Epithelial cell of proximal tubule (primary cell): ENCODE measurements at places on chromosomes 16 and 17. TPM values are rescaled to one million over a fixed set of nuclear protein-coding genes. Genes with fewer than 3 reads are reported as not detected.

- DNase-seq = no peak
These were observed 8.0 kb upstream of the UNK start for GRCh38 chr17:75776386-75777295.

GRCh38 chr17:47622180-47622549, 27.6 kb upstream of the KPNB1 start:
- DNase-seq = no peak

GRCh38 chr17:18182110-18182977, 1.3 kb upstream of the ALKBH5 start:
- DNase-seq = no peak

The TP53TG3B gene
- not detected in 2 replicates for total RNA-seq

DNA sequence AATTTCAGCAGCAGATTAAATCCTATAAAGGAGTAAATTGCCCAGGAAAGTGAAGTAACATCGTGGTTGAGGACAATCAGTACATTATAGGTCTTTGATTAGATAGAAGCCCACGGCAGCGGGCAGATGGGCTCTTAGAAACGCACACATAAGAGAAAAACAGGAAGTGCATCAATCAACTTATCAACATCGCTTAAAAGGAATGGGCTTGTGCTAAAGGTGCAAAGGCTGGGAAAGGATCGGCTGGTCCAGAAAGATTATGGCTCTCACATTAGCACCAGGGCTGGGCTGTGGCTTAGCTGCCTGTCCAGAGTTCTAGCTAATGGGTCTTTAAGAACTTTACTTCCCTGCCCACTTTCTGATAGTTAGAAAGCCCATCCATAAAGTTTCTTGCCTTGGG, 292.0 kb upstream of the TNRC6C start:
- no peak for DNase-seq

The TBC1D3K gene
- total RNA-seq = not detected in 2 replicates

The ANKRD40CL gene
- not detected in 2 replicates for total RNA-seq

DNA sequence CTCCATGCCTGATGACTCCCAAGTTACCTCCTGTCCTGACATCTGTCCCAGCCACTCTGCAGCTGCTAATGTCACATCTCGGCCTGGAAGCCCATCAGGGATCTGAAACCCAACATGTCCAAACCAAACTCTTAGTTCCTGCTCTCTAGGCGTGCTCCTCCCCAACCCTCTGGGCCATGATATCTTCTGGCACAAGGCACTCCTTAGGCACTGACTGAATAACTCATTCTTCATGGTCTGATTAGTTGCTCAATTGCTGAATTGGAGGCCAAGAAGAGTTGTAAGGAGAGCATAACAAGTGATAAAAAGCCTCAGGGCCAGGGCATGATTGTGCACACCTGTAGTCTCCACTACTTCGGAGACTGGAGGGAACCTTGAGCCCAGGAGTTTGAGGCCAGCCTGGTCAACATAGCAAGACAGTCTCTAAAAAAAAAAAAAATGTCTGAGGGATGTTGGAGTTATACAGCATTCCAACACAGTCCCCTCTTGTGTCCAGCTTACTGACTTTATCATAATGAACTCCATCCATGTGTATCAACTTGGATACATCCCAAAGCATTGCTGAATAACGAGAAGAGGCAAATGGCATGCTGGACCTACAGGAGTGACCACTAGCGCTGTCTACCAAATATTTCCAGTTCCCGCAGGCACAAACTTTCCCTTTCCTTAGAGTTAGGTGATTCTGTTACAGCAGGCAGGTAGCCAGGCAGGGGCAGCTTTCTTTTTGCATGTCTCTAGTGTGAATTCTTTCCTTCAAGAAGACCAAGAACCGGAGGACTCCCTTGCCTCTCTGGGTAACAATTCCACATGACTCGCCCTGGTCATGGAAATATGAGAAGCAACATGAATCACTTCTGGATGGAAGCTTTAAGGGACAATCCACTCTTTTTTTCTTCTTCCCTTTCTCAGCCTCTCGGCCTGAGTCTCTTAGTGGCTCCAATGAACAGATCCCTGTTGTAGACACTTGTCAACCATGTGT, 18.1 kb upstream of the SHCBP1 start:
- no peak for DNase-seq

- DNase-seq = no peak
These were observed 443 bp downstream of the CSNK2A2 start for GRCh38 chr16:58197314-58198012.

The GSDMA gene
- 0.23 TPM in 1 of 2 replicates, not detected in the other for total RNA-seq

The HS3ST4 gene
- not detected in 2 replicates for total RNA-seq

The TNRC6A gene
- 13.6 and 29.5 TPM in 2 replicates for total RNA-seq

DNA sequence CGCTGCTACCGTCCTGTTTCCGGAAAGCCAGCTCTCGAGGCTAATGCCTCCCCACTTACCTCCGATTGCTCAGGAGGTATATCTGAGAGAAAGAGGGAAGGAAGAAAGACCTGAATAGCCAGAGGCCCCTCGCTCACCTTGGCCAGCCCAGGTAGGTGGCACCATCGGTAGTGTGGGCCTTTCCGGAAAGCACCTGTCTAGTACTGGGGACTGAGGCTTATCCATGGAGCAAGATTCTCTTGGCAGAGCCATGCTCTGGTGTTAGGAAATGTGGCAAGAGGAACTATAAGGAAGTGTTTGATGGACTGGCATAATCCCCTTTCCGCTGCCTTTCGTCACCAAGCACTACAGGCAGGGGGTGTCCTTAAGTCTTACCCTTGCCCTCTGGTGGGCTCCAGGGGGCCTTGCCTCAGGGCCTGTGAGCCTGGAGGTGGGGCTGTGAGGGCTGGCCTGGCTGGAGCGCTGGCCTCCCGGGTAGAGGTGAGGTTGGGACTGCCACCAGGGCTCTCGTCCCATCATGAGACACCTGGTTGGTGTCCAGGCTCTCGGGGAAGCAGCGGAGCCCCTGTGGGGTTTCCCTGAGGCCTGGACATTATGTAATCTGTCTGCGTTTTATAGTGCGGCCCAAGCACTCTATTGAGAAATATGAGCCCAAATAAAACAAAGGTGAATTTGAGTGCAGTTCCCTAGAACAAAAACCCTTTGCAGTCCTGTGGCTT, 2.9 kb downstream of the CMIP start:
- DNase-seq = no peak

DNA sequence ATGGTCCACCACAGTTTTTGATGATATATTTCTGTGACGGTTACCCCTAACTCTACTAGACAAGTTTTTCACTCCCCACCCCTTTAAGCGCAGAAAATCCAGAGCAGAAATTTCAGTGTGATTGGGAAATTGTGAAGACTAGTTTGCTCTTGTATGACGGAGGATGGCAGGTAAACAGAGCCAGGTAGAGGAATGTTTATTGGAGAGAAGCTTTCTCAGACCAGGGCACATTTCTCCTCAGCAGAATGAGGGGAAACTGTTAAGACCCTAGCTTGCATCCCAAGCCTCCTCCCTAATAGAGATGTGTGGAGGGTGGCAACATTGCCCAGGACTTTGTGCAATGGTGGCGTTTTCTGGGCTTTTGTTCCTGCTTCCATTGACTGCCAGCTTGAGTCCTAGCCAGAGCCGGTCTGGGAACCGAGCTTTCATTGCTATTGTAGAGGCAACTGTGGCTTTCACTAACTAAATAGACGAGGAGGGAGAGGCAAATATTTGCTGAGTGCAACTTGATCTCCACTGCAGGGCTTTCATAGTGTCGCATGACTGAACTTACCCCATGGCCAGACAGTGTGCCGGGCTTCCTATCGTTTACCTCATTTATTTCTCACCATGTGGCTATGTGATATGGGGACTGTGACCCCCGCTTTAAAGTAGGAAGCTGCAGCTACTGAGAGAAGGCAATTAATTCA, 159.6 kb upstream of the MPHOSPH6 start:
- no peak for DNase-seq

DNA sequence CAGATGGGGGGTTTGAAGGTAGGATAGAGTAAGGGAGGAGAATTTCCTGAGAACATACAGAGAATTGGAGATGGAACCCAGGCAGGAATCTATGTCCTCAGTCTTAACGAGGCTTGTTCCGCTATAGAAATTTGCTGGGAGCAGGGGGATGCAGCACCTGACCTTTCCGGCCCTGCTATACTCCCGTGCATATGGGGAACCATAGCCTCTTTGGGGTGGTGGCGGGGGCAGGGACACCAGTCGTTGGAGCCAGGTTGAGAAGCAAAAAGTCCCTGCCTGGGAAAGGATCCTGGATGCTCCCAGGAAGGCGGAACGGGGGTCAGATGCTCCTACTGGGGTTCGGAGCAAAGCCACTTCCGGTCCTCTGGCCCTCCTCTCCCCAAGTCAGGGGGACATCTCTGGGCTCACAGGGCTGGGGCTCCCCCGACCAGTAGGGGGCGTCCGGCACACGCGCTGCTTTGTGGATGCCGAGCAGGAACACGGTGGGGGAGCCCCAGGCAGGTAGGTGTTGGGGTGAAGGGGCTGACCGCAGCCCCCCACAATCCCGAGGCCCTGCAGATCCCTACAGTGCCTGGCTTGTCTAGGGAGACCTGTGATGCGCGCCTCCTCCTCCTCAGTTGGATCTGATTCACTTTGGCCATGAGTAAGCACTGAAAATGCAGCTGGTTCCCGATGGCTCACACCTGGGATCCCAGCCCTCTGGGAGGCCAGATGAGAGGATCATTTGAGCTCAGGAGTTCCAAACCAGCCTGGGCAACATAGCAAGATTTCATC, 15.5 kb upstream of the TFAP4 start:
- DNase-seq = no peak

DNA sequence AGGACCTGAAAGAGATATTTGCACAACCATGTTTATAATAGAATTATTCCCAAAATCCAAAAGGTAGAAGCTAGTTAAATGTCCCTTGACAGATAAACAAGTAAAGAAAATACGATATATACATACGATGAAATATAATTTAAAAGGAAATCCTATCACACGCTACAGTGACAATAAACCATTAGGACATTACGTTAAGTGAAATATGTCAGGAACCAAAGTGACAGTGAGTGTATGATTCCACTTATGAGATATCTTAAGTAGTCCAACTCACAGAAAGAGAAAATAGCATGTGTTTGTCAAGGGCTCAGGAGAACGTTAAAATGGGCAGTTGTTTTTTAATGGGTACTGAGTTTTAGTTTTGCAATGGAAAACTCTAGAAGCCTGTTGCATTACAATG, 212.7 kb upstream of the PMFBP1 start:
- no peak for DNase-seq

- no peak for DNase-seq
These were observed 21.2 kb upstream of the TAOK1 start for GRCh38 chr17:29368926-29369325.

The HOXB1 gene
- total RNA-seq = not detected in 2 replicates

The KRTAP4-9 gene
- 0.58 TPM in 1 of 2 replicates, not detected in the other for total RNA-seq

DNA sequence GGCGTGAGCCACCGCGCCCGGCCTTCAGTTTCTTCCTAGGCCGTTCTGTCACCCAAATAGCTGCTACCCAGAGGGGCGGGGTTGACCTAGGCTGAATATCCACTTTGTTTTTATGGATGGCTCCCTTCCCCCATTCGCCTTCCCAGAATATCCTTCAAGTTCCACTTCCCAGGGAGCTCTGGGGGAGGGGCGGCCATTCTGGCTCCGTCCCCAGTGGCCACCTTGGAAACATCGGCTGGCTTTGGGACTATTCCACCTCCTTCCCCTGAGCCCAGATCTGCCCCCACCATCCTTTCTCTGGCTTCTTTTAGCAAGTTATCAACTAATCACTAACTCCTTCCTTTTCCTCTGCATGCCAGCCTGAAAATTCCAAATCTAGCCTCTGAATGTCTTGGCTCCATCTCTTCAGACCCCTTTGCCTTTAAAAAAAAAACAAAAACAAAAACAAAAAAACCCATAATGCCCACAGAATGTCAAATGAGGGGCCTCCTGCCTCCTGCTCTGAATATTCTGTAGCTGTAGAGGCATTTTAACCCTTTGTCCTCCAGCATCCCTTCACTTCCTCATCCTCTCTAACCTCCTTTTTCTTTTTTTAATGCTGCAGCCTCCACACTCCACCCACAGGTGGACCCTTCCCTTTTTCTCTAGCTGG, 6.4 kb downstream of the ATP1B2 start:
- no peak for DNase-seq

The CMTM2 gene
- 0.29 and 1.8 TPM in 2 replicates for total RNA-seq

GRCh38 chr17:15354256-15354655, 12.9 kb upstream of the TEKT3 start:
- no peak for DNase-seq

DNA sequence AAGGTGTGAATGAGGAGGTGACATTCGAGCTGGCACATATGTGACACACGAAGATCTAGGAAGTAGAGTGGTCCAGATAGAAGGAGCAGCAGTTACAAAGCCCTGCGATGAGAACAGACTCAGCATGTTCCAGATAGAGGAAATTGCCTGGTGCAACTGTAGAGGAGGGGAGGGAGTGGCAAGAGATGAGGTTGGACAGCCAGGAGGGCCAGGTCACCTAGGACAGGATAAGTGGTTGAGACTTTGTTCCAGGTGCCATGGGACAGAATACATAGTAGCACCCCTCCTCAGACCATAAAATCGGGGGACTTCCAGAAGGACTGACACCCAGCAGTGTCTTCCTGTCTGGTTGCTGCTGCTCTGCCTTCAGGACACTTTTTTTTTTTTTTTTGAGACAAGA, 11.0 kb upstream of the CENPT start:
- no peak for DNase-seq

The ITGAX gene
- 0.23 TPM in 1 of 2 replicates, not detected in the other for total RNA-seq

The IL4R gene
- 33.7 and 36.8 TPM in 2 replicates for total RNA-seq

The HGS gene
- total RNA-seq = 122 and 144 TPM in 2 replicates

The TAC4 gene
- total RNA-seq = not detected in 2 replicates

DNA sequence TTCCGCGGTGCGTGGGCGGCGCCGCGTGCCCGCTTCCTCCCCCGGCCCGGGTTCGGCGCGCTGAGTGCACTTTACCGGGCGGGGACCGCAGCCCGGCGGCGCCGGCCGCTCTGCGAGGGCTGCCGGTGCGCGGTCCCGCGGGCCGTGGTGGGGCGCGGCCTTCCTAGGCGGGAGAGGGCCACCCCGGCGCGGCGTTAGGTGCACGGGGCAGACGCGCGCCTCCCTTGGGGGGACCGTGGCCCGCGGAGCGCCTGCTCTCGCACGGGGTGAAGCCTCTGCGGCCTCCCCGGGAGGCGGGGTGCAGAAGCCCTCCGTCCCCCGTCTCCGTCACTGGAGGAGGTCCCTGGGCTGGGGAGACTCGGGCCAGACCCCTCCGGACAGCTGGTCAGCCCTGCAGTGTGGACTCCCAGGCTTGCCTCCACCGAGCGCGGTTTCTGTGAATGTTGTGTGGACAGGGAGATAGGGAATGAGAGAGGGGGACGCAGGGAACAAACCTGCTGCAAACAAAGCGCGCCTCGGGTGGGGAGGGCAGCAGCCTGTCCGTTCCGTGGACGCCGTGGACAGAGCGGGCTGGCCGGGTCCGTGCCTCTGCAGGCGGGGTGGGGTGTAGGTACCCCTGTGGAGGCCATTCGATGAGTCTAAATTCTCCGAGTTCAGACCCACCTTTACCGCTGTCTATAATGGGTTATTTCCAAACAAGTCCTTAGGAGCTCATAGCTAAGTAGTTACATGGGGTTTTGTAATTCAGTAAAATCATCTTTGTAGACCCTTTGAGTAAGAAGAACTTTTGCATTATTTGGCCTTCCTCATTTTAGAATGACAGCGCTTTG, 721 bp downstream of the TBCD start:
- no peak for DNase-seq

The ACAP1 gene
- 0.81 and 1.4 TPM in 2 replicates for total RNA-seq

GRCh38 chr17:30969989-30970830, 629 bp upstream of the RNF135 start:
- DNase-seq = no peak

- DNase-seq = no peak
These were observed 1.4 kb upstream of the PIPOX start for GRCh38 chr17:29041571-29041970.

- no peak for DNase-seq
These were observed 1.2 kb upstream of the C1QL1 start for GRCh38 chr17:44969144-44969780.
